Adipocyte (in vitro differentiated cells): ENCODE measurements at places on chromosomes 1 and 21.

DNA sequence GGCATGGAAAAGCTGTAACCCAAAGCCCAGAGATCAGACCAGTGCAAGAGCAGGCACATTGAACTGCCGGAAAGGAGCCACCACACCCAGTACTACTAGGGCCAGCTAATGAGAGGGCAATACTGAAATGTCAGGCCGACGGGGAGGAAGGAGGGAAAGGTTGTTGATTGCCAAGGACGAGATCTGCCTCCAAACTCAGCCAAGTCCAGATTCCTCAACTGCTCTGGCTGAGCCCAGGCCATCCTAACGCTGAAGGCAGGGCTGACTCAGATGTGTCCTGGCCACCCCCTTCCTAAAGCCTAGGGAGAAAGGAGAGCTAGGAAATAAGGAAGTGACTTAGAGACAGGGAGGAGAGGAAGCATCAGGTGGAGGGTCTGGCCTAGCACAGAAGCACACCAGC lies 42.1 kb upstream of the IPO9 start:
- no peak for DNase-seq

- DNase-seq, result no peak
These were observed 25.5 kb upstream of the TNFRSF1B start for GRCh38 chr1:12141163-12141850.

DNA sequence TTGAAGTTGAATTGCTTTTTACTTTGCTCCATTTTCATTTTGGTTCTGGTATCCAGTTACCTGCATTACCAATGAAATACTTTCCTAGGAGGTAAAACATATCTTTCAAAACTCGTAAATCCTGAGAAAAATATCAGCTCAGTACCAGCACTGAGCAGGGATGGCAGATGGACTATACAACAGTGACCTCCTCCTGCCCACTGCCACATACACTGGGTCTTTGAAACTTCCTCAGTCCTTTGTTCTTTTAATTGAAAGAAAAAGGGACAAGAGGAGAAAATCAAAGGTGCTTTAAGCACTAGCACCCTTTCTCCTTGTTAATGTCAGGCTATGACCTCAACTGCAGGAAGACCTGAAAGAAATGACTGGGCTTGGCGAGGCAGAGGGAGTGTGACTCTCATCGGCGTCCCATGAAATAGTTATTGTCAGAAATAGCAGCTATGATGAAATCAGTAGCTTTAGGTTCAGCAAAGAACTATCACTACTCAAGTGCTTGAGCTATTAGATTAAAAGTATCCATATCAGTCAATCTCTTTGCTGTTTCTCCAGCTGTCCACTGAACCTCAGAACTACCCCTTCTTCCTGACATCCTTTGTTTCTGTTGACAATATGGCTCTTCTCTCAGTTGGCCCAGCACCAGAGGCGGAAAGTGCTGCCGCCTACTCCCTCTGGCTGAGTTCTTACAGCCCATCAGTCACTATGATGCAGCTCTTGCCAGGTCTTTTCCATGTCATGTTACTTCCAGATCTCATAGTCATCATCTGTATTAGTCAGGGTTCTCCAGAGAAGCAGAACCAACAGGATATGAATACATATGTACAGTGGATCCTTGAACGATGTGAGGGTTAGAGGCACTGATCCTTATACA lies 207.0 kb upstream of the MAP1LC3C start:
- DNase-seq, result no peak

- no peak for DNase-seq
These were observed 31.4 kb downstream of the VASH2 start for GRCh38 chr1:212981571-212982328.

- DNase-seq, result peak; percentile 16
These were observed 54.2 kb downstream of the WDR64 start for GRCh38 chr1:241706257-241706656.

DNA sequence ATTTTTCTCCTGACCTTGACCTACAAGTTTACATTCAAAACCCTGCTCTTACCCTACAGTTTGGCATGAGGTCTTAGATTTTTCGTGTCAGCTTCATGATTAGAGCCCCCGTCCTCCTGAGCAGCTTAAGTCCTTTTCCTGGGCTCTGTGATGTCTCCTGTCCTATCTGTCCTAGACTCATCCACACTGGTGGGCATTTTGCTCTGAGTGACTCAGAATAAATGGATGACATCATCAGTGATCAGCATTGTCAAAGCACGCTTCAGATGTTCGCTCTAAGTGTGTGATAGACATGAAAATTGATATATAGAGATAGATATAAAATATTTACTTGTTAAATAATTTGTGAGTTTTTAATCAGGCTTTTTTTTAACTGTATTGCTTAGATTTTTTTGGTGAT lies 21.8 kb downstream of the RGS13 start:
- no peak for DNase-seq

GRCh38 chr1:168888418-168888817 lies 159.4 kb upstream of the DPT start:
- no peak for DNase-seq

DNA sequence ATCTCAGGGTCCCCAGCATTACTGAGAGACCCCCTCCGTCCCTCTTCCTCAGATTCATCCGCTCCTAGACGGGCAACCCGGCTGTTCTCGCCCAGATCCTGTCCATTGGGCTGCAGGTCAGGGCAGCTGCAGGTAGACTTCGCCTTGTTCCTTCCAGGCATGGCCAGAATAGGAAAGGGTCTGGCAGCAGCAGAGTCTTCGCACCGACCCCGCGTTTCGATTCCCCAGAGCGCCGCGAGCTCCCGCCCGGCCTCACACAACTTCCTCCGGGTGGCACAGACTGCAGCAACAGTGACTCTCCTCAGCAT lies 265 bp downstream of the NRDC start:
- no peak for DNase-seq

- peak; percentile 73 for DNase-seq
These were observed 109.8 kb upstream of the IVNS1ABP start for GRCh38 chr1:185426848-185427247.

DNA sequence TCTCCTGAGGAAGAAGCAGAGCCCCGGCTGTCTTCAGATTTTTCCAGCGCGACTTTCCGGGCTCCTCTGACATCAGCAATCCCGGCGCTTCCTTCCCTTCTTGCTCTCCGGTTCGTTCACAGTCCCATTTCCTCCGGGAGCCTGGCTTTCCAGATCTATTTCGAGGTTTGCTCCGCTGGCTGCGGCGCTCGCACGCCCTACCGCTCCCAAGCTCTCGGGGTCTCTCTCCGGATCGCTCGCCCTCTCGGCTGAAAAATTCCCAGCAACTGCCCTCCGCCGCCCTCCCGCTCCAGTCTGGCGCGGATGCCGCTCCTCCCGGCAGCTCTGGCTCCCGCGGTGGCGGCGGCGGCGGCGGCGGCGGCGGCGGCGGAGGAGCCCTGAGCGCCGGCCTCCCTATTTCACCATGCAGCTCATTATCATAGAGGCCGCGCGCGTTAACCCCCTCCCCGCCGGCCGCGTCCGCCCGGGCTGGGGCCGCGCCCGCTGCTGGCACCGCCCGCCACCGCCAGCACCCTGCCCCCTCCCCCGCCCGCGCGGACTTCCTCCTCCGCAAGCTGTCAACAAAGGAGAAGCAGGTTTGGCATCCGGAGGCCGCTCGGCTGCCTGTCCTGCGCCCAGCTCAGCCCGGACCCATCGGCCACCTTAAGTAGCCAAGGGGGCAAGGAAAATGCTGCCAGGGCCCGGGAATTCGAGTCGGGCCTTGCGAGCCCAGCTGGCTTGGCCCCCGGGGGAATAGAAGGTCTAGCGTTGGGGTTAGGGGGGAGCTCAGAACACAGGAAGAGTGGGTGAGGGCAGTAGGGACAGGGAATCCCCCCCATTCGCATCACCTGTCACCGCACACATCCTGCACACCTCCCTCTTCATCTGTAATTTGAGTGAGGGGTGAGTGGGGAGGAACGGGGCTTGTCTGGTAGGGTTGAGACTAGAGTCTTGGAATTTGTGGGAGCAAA lies at the start of gene PLXNA2:
TSS of gene PLXNA2 (minus strand) at position 418 of the 950 bp plus-strand sequence. CDS start 26,462 bp downstream, outside the sequence.
- DNase-seq, result peak; percentile 90

DNA sequence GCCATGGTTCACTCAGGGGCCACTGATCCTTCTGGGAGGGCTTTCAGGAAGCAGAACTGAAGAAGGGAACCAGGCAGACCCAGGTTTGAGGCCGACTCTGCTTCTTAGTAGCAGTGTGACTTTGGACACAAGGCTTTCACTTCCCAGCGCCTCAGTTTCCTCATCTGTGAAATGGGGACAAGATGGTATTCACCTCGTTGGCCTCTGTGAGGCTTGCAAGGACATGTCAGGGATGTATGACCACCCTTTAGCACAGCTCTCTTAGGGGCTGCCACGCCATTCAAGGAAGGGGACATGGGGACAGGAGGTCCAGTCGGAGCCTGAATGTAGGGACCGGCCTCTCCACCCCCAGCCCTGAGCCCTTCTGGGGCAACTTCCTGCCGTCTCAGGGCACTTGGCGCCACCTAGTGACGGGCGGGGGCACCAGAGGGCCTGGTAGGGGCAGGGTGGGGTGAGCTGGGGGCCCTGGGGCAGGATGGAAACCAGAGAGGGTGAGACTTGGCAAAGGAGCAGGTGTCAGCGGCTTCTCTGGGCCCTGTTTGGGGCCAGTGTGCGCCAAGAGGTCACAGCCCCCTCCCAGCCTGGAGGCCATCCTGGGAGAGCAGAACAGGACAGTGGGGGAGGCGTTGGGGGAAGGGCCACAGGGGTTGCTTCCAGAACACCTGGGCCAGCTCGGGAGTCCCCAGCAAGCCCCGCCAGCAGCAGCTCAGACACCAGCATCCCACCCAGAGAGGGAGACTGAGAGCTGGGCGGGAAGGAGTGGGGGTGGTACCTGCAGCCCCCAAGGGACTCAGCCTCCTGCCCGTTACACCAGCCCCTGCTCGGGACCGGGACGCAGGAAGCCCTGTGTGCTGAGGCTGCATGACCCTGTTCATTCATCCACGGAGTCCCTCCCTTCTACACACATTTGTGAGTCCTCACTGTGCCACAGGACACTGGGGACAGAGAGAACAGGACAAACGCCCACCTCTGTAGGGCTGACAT lies 102.5 kb upstream of the TARDBP start:
- DNase-seq, result peak; percentile 28

DNA sequence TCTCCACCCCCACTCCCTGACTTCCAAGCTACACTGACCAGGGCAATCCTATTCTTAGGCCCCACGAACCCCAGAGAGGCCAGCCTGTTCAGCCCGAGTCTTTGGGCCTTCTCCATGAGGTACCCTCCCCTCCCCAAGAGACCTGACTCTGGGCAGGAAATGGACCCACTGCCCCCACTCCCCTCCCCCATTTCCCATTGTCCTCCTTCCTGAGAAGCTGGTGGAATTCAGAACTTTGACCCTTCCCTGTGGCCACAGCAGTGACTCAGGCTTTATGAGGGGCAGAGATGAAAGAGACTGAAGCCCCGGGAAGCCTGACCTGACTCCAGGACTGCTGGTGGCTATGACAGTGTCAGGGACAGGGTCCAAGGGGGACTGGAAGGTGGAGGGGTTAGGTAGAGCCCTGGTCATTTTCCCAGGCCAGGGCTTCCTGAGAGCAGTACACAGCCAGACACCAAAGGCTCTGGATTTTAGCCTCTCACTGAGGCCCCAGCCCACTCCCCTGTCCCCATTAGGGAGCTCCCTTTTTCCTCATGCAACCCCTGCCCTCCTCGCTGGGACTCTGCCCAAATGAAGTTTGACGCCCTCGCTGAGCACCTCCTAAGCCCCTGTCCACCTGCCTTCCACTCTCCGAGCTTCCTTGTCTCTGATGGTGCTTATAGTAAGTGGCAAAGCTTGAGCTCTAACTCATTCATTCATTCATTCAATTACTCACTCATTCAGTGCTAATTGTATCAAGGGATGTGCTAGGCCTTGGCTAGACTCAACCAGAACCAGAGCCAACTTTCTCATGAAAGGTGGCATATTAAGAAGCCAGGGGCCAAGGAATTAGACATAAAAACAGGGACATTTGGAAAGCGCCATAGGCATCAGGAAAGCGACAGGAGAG lies 3.0 kb downstream of the CRYBG2 start:
- DNase-seq, result no peak

DNA sequence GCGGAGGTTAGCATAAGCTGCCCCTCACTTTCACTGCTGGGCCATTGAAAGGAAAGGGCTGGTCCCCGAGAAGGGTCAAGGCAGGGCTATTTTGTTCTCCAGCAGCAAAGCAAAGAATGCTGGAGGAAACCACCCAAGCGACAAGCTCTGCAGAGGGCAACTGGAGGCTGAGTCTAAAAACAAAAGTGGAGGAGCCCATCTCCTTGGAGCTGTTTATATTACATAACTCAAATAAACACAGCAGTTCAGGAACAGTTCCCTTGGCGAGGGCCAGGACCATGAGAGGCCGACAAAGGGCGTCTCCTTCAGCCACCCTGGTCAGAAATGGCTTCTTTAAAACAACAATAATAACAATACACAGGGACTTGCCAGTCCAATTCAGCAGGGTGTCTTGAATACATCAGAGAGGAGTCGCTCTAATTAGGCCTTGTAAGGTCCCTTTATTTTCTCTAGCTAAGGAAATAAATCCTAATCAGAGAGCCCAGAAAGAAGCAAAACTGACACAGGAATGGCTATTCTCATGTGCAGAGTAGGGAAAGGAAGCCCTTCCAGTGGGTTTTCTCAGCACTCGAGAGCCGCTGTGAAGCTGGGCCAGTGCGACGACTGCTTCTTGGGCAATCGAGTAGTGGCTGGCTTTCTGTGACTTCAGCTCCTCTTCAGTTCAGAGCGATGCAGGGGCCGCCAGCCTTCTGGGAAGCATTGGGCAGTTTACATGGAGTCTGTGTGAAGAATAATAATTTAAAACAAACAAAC lies 57.0 kb upstream of the TARBP1 start:
- DNase-seq, result peak; percentile 64

- no peak for DNase-seq
These were observed 28.6 kb downstream of the AGPAT3 start for GRCh38 chr21:43893536-43894205.

- no peak for DNase-seq
These were observed 11.6 kb upstream of the TTC39A start for GRCh38 chr1:51341876-51342496.

DNA sequence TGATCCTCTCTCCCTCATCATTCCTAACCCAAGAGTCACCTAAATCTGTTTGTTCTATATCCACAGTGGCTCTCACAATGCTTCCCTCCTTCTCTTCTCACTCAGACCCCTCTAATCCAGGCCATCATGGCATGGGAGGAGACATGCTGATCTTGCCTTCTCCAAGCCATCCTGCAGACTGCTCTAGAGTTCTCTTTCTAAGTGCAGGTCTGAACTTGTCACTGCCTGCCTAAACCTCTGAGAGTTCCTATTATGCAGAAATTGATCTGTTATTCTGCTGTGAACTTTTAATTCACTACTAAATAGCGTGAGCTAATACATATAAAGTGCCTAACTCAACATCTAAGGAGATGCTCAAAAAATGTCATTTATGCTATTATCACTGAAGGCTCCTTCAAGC lies 26.8 kb downstream of the LAMC2 start:
- no peak for DNase-seq

DNA sequence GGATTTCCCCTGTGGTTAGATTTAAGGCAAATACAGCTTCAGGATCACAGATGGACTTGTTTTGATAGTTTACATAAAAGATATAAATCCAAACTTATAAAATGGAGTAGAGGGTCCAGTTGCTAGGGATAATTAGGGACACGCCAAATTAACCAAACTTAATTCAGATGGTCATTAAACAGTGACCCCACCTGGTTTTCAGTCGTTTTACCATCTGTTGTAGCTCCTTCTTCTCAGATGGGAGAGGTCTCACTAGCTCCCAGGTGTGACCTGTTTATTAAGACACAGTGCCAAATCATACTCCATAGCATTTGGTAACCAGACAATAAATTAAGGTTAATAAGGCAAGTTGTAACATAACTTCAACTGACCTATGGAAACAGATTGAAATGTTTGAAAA lies 8.1 kb upstream of the GADD45A start:
- no peak for DNase-seq

GRCh38 chr1:234970731-234971476 lies 157.7 kb downstream of the TOMM20 start:
- DNase-seq, result peak; percentile 90
